Uterus (tissue), 4 donors: ENCODE measurements at places on chromosomes 3 and 15. TPM values are rescaled to one million over a fixed set of nuclear protein-coding genes. Genes with fewer than 3 reads are reported as not detected.
A peak's percentile ranks its signal among the peaks of the same experiment; 100 is the strongest.

TRPM1 gene
- total RNA-seq = not detected

GOLGA6L7 gene
- total RNA-seq = not detected

CYP1A1 gene
- total RNA-seq = 6.2 TPM

UACA gene
- total RNA-seq = 45.6 TPM

IRAK2 gene
- 3.5 TPM for total RNA-seq

ARRDC4 gene
- total RNA-seq = 29.9 TPM

GRCh38 chr3:125684199-125684598 lies 88.9 kb upstream of the OSBPL11 start:
- DNase-seq = peak; percentile 67
- no peaks in the 10 kb centered on the region for H3K27me3 ChIP-seq
- H3K4me1 ChIP-seq = peaks cover 10% of the 10 kb centered on the region
- H3K4me3 ChIP-seq = no peak overlapping the region
- no peaks in the 10 kb centered on the region for H3K36me3 ChIP-seq

DNA sequence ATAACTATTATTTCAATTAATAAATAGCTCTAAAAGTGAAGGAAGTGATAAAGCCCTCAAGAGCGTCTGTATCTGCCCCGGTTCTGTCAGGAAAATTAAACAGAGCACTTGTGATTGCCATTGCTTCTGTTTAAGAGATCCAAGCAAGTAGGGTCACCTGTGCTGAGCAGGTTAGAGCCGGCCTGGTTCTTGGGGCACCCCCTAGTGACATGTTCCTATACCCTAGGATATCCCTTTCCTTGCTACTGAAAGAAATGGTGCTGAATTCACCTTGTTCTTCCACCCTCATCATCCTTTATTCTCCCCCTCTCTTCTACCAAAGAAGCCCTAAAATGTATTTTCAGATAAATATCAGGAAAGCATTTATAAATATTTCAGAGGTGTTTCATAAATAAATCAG lies 323.5 kb downstream of the RORA start:
- no peak overlapping the region for H3K4me3 ChIP-seq
- H3K27me3 ChIP-seq = no peaks in the 10 kb centered on the region
- no peaks in the 10 kb centered on the region for H3K4me1 ChIP-seq
- DNase-seq = no peak
- H3K27ac ChIP-seq = no peak overlapping the region
- no peaks in the 10 kb centered on the region for H3K36me3 ChIP-seq

- no peaks in the 10 kb centered on the region for H3K36me3 ChIP-seq
- no peak overlapping the region for H3K4me3 ChIP-seq
- no peaks in the 10 kb centered on the region for H3K27me3 ChIP-seq
- DNase-seq = peak; percentile 46
Measured at GRCh38 chr15:62306851-62307504, 141.9 kb upstream of the C2CD4B start.

DNA sequence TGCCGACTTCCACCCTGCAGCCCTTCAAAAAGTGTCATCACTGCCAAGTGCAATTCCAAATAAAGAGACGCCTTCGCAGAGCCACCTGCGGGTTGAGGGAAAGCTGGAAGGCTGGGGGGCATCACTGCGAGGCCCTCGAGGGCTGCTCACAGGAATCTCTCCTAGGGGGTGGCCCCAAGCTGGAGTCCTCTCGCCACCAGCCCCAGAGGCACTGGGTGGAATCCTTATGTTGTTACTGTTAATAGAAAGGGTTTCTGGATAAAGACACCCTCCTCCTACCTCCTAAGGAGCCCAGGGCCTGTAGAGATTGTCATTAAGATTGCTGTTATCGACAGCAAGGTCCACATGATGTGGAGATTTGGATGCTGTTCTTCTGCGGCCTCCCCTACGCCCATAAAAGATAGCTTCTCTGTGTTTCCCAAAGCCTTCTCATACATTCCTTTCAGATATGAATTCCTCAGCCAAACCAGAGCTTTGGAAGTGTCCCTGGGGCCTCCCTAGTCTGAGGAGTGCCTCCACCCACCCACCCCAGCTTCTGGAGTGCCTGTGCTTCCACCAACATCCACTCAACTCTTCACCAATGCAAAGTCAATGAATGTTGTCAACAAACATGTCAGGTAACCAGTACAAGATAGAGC lies 512.7 kb downstream of the SHQ1 start:
- peaks cover 3% of the 10 kb centered on the region for H3K4me1 ChIP-seq
- H3K36me3 ChIP-seq = no peaks in the 10 kb centered on the region
- no peaks in the 10 kb centered on the region for H3K27me3 ChIP-seq
- DNase-seq = peak; percentile 3
- H3K27ac ChIP-seq = no peak overlapping the region

DNA sequence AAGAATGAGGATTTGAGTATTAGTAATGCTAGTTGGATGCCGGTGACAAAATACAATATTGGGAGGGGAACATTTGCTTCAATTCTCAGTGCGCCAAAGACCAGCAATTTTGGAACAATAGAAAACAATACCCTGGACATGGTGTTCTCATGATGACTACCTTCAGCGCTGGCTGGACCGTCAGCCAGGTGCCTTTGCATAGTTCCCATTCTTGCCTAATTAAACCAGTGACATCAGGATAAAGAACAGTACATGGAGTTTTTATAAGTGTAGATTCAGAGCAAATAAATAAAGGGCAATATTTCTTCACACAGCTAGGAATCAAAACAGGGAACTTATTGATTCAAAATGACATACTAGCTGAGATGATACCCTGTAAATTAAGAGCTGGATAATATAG lies 404.8 kb upstream of the RORA start:
- no peak overlapping the region for H3K4me3 ChIP-seq
- no peak overlapping the region for H3K27ac ChIP-seq
- H3K27me3 ChIP-seq = no peaks in the 10 kb centered on the region
- no peaks in the 10 kb centered on the region for H3K36me3 ChIP-seq
- H3K4me1 ChIP-seq = no peaks in the 10 kb centered on the region
- DNase-seq = no peak

DNA sequence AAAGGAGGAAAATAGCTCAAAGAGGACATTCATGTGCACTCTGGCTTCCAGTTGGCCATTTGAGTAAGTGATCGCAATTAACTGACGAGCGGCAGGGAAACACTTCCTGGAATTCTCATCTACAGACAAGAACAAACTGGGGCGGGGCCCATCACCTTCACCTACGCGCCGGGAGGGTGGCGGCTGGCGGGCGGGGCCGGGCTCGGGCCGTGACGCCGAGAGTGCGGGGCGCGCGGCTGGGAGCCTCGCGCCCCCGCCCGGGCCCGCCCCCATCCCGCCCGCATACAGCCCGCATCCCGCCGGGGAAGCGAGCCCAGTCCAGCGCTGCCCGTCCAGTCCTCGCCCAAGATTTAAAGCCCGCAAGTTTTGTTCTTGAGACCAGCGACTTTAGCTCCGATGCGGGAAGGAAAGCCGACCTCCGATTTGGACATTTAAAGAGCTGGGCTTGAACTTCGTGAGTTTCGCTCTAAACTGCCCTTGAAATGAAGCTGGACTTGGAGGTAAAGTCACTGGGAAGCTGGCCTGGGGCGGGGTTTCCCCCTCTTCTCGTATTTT lies at the start of gene B3GNT5:
TSS of gene B3GNT5 (plus strand) at position 281 of the 555 bp plus-strand sequence. CDS start 16,546 bp downstream, outside the sequence.
- peak within 1 kb of the TSS; percentile 84 for H3K27ac ChIP-seq
- DNase-seq = peak; percentile 49
- H3K4me3 ChIP-seq = peak within 1 kb of the TSS; percentile 98
- H3K27me3 ChIP-seq = no peaks in the 10 kb centered on the region

DNA sequence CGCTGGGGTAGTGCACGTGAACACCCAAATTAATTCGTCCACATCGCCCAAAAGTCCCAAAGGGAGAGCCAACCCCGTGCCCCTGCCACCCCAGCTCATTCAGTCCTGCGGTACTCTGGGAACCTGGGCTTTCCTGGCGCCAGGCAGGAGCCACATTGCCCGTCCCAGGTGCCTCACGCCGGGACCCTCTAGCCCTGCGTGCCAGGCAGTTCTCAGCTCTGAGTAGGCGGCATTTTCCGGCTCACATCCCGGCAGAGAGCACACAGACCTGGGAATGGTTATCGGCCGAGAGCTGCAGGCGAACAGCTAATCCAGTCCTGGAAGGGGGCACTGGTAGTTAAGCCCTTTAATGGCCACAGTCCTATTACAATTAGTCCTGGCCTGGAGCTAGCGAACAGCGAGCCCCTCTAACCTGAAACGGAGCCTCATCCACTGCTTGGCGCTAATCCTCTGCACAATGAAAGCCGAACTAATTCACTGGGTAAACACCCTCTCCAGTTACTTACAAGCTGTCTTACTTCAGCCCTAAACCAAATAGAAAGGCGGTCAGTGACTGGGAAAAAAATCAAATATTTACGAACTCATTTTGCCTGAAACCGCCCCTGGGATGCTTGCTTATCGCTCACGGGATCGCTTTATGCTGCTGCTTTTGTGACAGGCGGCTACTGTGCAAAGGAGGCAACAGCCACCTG lies 254.6 kb upstream of the SOX14 start:
- no peaks in the 10 kb centered on the region for H3K36me3 ChIP-seq
- DNase-seq = no peak
- no peak overlapping the region for H3K27ac ChIP-seq

GRCh38 chr15:89551550-89551949 lies 23.7 kb upstream of the TICRR start:
- H3K27me3 ChIP-seq = no peaks in the 10 kb centered on the region
- no peak overlapping the region for H3K27ac ChIP-seq
- H3K4me1 ChIP-seq = no peaks in the 10 kb centered on the region
- DNase-seq = no peak
- no peaks in the 10 kb centered on the region for H3K36me3 ChIP-seq

DNA sequence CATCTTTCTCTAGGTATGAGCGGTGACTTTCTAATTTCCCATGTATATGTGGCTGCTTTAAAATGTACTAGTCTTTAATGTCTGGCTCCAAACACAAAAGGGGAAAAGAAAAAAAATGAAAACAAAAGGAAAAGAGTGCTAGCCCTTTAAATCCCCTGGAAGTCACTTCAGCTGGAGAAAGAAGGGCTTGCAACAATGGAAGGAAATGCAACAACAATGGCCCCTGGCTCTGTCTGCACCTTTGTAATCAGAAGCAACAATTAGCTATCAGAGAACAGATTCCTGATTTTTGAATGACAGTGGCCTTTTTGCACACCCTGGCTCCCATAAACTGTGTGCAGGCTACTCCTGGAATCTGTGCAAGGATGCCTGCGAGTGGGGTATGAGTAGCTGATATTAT lies 591.2 kb downstream of the FHIT start:
- no peaks in the 10 kb centered on the region for H3K36me3 ChIP-seq
- no peaks in the 10 kb centered on the region for H3K27me3 ChIP-seq
- H3K27ac ChIP-seq = no peak overlapping the region
- H3K4me1 ChIP-seq = no peaks in the 10 kb centered on the region
- no peak for DNase-seq
- H3K4me3 ChIP-seq = no peak overlapping the region

GRCh38 chr15:45287390-45287956 lies 35.4 kb downstream of the SLC28A2 start:
- DNase-seq = no peak
- H3K27me3 ChIP-seq = peaks cover 3% of the 10 kb centered on the region
- H3K4me3 ChIP-seq = no peak overlapping the region
- no peak overlapping the region for H3K27ac ChIP-seq
- H3K4me1 ChIP-seq = no peaks in the 10 kb centered on the region
- no peaks in the 10 kb centered on the region for H3K36me3 ChIP-seq

DNA sequence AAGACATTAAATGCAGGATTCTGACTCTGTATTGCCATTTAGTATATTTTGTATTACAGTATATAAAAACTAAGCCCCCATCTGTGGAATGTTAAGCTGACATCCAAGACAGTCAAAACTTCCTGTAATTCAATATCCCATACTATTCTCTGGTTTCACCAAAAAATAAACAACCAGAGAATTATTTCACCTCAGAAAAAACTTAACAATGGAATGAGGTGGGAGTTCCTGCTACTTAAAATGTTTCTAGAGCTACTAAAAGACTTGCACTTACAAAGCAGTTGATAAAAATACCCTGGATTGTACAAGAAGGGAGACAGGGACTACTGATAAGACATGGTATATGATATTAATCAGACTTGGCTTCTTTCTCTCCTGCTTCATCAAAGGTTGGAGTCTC lies 8.3 kb downstream of the ARL13B start:
- no peaks in the 10 kb centered on the region for H3K4me1 ChIP-seq
- DNase-seq = no peak
- H3K36me3 ChIP-seq = no peaks in the 10 kb centered on the region
- H3K27ac ChIP-seq = peak overlapping the region; percentile 54
- no peak overlapping the region for H3K4me3 ChIP-seq

DNA sequence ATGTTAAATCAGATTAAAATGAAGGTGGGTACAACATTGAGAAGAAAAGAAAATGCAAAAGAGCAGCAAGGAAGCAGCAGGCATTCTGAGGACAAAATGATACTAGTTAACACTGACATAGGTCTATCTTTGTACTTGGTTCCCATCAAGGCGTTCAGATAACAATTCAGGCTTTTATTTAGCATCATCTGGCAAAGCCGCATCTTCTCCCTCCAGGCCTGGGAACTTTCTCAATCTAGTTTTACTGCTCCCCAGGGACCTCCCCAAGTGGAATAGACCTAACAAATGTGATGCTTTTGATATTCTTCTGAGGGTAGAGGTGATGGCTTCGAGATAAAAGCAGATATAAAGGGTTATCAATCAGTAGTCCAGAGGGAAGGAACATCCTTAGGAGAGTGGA lies 130.6 kb downstream of the C3orf38 start:
- H3K36me3 ChIP-seq = no peaks in the 10 kb centered on the region
- no peaks in the 10 kb centered on the region for H3K4me1 ChIP-seq
- H3K27me3 ChIP-seq = no peaks in the 10 kb centered on the region
- no peak overlapping the region for H3K4me3 ChIP-seq

GRCh38 chr15:75034615-75035014 lies 11.2 kb downstream of the PPCDC start:
- H3K4me3 ChIP-seq = no peak overlapping the region
- no peaks in the 10 kb centered on the region for H3K27me3 ChIP-seq
- peaks cover 3% of the 10 kb centered on the region for H3K4me1 ChIP-seq

DNA sequence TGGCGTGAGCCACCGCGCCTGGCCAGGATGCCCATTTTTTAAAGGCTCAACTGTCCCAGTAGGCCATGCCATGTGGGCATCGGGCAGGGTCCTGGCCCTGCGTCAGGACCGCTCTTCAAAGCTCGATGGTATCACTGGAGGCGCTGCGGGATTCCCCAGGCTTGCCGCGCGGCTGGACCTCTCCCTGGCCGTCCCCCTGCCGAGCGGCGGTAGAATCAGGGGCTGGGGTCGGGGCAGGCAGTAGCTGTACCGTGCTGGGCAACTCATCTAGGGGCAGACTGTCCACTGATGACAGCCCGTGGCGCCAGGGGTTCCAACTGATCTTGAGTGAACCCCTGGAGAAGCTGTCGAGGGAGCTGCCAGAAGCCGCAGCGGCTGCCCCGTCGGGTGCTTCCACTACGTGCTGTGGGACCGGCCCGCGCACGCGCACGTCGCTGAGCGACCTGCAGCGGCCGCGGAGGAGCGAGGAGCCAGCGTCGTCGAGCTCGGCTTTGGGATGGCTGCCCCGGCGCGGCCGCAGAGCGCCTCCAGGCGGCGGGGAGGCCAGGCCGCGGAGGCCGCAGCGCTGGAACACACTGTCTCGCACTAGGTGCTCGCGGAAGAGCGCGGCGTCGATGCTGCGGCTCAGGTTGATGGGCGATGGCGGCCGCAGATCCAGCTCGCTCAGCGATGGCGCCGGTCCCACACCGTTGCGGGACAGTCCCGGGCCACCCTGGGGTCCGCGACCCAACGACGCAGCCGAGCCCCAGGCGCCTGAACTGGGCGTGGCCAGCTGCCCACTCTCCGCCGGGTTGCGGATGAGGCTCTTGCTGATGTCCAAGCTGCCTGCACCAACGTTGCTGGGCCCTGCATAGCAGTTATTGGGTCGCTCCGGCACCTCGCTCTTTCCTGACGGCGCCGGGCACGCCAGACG lies 5.8 kb downstream of the PRRT3 start:
- H3K36me3 ChIP-seq = no peaks in the 10 kb centered on the region
- peaks cover 7% of the 10 kb centered on the region for H3K4me1 ChIP-seq
- peak overlapping the region; percentile 72 for H3K27ac ChIP-seq
- no peaks in the 10 kb centered on the region for H3K27me3 ChIP-seq
